Testis (tissue), 5 donors: ENCODE measurements at places on chromosomes 5 and 9. TPM values are rescaled to one million over a fixed set of nuclear protein-coding genes. Genes with fewer than 3 reads are reported as not detected.

Gene ALDH7A1
- 68.3 TPM for total RNA-seq

Gene AK8
- total RNA-seq = 15.0 TPM

Gene SNCAIP
- 12.7 TPM for total RNA-seq

Gene MVB12B
- total RNA-seq = 26.2 TPM

Gene PDGFRB
- 87.0 TPM for total RNA-seq

Gene LCN10
- 11.7 TPM for total RNA-seq

Gene ANKRD18A
- total RNA-seq = 80.2 TPM

Gene ZNF454
- 8.9 TPM for total RNA-seq

Gene PFDN1
- 156 TPM for total RNA-seq

Gene SH2D3C
- total RNA-seq = 6.6 TPM

Gene THBS4
- 18.3 TPM for total RNA-seq

Gene ST8SIA4
- total RNA-seq = 0.39 TPM

Gene BHMT2
- 10.1 TPM for total RNA-seq

Gene FUBP3
- 88.7 TPM for total RNA-seq

Gene LCN9
- 0.68 TPM for total RNA-seq

Gene NIM1K
- 0.79 TPM for total RNA-seq

Gene GLRA1
- total RNA-seq = not detected

Gene PRRX2
- 14.6 TPM for total RNA-seq

Gene FNBP1
- total RNA-seq = 89.2 TPM

Gene DIPK1B
- total RNA-seq = 28.7 TPM

Gene FAM81B
- 27.1 TPM for total RNA-seq

Gene RNF180
- total RNA-seq = 23.1 TPM

Gene FCHO2
- 20.6 TPM for total RNA-seq

Gene ADAMTS19
- 4.6 TPM for total RNA-seq
